Posterior vena cava (tissue), 2 donors: ENCODE measurements at places on chromosomes 5 and 9. TPM values are rescaled to one million over a fixed set of nuclear protein-coding genes. Genes with fewer than 3 reads are reported as not detected.

Gene CD14
- total RNA-seq = 68.8 TPM

- no peak for DNase-seq
Observed at GRCh38 chr9:100377015-100377414, 24.3 kb upstream of the TEX10 start.

GRCh38 chr5:113047733-113048652, 71.4 kb downstream of the DCP2 start:
- no peak for DNase-seq

Gene KIF27
- total RNA-seq = 5.0 TPM

DNA sequence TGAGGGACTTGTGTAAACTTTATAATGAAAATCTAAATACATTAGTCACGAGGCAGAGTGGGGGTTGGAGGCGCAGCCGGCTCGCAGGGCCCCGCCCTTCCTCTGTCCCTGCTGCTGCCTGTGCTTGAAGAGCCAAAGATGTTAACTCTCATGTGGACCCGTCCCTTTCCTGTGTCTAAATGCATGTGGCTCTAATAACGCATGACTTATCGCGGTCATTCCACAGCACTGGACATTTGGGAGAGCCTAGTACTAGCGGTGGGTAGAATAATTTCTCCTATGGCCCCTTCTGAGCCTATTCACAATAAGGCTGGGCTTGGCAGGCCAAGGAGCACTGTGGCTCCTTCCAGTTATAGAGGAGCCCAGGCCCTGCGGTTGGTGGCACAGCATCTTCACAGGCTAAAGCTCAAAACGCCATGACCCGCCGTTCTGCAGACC, 82.3 kb upstream of the SIMC1 start:
- DNase-seq = no peak

DNA sequence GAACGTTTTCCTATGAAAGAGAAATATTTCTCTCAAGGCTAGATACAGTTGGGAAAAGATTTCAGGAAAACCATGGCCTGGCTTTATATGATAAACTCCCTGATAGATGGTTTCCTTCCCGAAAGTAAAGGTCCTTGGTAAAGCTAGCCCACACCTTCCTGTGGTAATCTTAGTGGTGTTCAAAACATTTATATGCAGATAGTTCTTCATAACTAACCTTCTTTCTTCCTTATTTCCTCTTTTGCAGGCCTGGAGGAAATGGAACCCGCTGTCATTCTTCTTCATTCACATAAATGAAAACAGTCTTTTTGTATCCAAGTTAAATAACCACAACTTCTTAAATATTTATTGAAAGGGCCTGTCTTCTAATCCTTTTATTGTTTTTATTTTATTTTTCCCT, 474.0 kb upstream of the ACTBL2 start:
- no peak for DNase-seq
